ENCODE measurements at places on chromosomes 1 and 21. TPM values are rescaled to one million over a fixed set of nuclear protein-coding genes. Genes with fewer than 3 reads are reported as not detected.

Gene TBX15
- polyA plus RNA-seq = 0.14 TPM

Gene SLC6A17
- 0.90 TPM for polyA plus RNA-seq

Gene KLHDC7A
- 10.5 TPM for polyA plus RNA-seq

Gene IFI44
- 18.8 TPM for polyA plus RNA-seq

Gene FMO2
- 1.8 TPM for polyA plus RNA-seq

Gene KCNJ15
- 259 TPM for polyA plus RNA-seq

Gene TDRD5
- polyA plus RNA-seq = 2.9 TPM

Gene PROK1
- 0.19 TPM for polyA plus RNA-seq
